ENCODE measurements at places on chromosomes 4 and X.
A peak's percentile ranks its signal among the peaks of the same experiment; 100 is the strongest.

- DNase-seq, result peak; percentile 88
Measured at GRCh38 chr4:85807247-85807950, 332.4 kb downstream of the ARHGAP24 start.

GRCh38 chrX:113947548-113947947, 636.3 kb upstream of the HTR2C start:
- DNase-seq, result no peak

- no peak for DNase-seq
Measured at GRCh38 chrX:103730147-103730795, 19.6 kb downstream of the TMEM31 start.

DNA sequence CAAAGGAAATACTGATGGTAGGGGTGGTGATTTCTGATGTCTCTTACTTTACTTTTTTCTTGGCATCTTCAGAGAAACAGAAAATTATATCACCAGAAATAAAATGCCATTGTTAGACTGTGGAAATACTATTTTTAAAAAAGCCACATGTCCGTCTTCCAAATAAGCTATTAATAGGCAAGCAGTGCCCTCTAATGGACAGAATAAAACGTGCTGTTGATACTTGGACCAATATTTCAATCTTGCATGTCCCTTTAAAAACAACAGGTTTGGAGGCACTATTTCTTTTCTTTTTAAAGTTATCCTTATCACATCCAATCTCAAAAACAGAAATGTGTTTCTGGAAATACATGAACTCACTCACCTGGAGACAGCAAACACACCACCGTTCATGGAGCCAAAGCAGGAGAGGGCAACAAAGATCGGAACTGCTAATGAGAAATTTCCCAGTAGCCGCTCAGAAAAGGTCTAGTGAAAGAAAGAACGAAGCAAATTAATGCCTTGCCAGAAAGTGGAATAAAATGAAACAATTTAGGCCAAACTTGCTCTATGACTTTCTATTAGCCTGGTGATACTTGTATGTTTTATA, 59.2 kb downstream of the SLC7A11 start:
- peak; percentile 67 for DNase-seq

DNA sequence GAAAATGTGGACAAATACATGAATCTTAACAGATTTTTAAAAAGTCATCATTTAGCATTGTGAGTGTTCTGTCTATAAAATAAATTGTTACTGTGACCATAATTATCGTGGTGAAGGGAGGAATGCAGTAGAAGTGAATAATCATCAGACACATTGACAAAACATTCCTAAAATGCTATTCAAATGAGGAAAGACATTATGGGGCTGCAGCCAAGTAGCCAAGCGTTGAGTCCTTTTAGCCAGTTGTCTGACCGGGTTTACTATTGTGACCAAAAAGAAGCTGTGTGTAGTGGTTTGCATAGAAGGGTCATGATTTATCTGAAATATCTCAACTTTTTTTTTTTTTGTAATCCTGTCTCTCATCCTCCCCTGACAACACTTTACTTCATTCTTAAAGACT, 19.5 kb downstream of the WWC2 start:
- DNase-seq, result peak; percentile 96

DNA sequence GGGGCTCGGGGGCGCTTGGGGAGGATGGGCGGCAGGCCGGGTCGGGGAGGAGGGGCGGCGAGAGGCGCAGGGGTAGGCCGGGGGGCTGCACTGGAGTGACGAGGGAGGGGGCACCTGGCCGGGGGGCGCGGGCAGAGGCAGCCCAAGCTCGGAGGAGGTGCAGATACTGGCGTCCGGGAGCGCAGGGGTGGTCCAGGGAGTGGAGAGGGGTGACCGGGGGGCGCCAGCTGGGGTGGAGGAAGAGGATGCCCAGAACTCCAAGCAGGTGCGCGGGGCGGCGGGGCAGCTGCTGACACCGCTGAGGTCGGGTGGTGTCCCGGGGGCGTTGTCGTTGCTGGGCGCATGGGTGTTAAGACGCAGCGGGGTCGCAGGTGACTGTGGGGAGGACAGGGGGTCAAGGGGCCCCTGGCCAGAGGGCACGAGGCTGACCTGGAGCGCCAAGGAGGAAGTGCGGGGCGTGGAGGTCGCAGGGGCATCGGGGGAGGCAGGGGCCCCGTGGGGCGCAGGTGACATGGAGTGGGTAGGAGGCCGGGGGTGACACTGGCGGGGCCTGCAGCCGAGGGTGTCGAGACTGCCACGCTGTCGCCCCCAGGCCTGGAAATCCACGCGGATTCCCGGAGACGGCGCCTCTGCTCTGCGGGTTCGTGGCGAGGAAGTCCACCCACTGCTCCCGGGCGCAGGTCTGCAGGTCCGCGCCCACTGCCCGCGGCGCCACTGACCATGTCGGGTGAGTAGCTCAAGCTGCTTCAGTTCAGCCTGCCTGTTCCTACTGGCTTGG, 928 bp downstream of the GYG2 start:
- no peak for DNase-seq

DNA sequence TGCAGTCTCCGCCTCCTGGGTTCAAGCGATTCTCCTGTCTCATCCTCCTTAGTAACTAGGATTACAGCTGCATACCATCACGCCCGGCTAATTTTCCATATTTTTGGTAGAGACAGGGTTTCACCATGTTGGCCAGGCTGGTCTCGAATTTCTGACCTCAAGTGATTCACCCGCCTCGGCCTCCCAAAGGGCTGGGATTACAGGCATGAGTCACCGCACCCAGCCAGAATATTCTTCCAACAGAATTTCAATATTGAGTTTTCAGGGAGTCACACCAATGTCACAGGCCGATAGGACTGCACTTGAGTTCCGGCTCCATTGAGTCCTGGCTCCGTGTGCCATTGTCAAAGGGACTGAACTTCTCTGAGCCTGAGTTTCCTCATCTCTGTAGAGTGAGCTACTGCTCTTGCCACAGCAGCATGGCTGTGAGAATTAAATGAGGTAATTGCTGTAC, 82.9 kb downstream of the CLCN4 start:
- DNase-seq, result peak; percentile 75

GRCh38 chr4:105686571-105686970, 21.9 kb downstream of the INTS12 start:
- DNase-seq, result no peak

DNA sequence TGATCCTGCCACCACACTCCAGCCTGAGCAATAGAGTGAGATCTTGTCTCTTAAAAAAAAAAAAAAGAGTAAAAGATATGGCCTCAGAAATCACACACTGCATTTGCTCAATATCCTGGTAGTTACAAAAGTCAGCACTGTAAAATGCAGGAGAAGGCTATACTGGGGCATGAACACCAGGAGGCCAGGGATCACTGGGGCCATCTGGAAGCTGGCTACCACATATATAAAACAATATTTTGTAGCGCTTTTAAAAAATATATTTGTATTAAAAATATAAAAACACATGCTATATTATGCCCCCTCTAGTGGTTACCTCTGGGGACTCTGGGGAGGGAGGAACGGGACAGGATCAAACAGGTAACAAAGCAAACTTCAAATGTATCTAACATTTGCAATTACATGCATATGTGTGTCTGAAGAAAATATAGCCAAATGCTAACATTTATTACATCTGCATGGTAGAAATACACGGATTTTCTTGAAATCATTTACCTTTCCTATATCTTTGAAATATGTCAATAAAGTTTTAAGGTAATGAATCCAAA, 4.0 kb downstream of the C4orf46 start:
- DNase-seq, result peak; percentile 45

DNA sequence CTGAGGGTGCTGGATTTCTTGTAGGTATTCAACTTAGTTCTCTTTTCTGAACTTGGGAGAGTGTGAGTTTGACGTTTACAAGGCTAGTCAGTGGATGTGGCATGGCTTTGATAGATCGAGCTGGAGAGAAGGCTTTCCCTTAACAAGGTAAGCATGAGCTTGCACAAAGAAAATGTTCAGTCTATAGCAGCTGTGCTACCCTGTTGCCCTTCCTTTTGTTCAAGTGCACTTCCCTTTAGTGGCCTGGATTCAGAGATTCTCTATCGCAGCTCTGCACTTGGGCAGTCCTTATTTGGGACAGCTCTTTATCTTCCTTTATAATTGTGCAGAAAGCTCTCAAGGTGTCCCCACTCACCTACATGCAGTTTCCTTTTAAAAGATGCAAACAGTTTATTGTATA, 198.0 kb downstream of the ARHGAP24 start:
- DNase-seq, result no peak

GRCh38 chr4:139559089-139559479, 3.1 kb upstream of the SETD7 start:
- no peak for DNase-seq

- DNase-seq, result peak; percentile 82
Measured at GRCh38 chr4:10157478-10158332, 41.1 kb upstream of the WDR1 start.

DNA sequence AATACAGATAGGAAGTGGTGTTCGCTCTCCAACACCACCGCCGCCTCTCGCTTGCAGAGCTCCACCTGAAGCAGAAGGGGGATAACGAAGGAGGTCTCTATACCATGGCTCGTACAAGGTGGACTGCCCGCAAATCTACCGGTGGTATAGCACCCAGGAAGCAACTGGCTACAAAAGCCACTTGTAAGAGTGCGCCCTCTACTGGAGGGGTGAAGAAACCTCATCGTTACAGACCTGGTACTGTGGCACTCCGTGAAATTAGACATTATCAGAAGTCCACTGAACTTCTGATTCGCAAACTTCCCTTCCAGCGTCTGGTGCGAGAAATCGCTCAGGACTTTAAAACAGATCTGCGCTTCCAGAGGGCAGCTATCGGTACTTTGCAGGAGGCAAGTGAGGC, 5.2 kb upstream of the BMP15 start:
- DNase-seq, result no peak

DNA sequence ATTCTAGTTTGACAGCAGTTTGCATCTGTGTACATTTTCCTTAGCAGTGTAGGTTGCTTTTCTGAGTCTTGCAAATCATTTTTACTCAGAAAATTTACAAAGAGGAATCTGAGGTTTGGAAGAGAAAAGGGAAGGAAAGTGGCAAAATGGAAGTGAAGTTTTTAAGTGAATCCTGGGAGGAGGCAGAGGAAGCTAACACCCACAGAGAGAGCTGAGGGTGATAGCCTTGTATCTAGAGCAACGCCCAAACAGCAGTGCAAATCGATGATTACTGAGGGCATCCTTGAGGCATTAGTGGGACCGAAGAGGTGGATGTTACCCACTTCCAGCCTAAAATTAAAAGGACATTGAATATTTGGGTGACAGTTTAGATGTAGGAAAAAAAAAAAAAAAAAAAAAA, 31.8 kb downstream of the KLF3 start:
- no peak for DNase-seq

- DNase-seq, result no peak
Measured at GRCh38 chr4:68465058-68465457, 17.8 kb downstream of the TMPRSS11E start.

- peak; percentile 56 for DNase-seq
Measured at GRCh38 chrX:22135171-22135711, 103.1 kb downstream of the PHEX start.

- no peak for DNase-seq
Measured at GRCh38 chrX:154731184-154731583, 19.7 kb downstream of the GAB3 start.

- DNase-seq, result peak; percentile 37
Measured at GRCh38 chr4:7194251-7195140, 2.2 kb downstream of the SORCS2 start.

GRCh38 chr4:87567191-87567590, 38.0 kb upstream of the SPARCL1 start:
- no peak for DNase-seq

DNA sequence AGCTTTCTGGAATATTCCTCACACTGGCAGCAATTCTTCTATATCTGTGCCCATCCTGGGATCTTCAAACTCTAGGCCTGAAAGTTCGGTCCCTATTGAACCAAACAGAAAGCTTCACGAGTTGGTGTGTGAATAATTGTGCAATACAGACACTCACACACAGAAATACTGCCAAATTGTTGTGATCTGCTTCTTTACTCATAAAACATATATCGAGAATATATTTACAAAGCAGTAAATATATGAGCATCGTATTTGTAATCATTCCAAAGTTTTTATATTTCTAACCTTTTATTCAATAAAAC, 56.6 kb upstream of the BEX4 start:
- no peak for DNase-seq

- DNase-seq, result no peak
Measured at GRCh38 chr4:67691328-67691727, 9.6 kb downstream of the UBA6 start.

DNA sequence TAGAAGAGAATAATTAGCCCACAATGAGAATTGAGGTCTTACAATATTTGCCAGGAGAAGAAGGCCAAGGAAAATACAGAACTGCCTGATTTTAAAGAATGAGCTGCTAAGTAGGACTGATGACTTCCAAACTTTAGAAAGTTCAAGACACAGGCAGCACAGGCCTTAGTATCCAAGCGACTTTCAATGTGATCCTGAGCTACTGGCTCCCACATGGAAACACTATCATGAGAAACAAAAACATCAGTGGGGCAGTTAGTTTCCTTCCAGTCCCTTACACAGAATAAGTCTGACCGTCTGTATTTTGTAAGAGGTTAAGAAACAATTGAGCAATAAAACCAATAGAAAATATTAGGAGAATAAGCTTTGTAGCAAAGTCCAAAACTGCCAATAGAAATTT, 251.4 kb downstream of the COL25A1 start:
- DNase-seq, result no peak

DNA sequence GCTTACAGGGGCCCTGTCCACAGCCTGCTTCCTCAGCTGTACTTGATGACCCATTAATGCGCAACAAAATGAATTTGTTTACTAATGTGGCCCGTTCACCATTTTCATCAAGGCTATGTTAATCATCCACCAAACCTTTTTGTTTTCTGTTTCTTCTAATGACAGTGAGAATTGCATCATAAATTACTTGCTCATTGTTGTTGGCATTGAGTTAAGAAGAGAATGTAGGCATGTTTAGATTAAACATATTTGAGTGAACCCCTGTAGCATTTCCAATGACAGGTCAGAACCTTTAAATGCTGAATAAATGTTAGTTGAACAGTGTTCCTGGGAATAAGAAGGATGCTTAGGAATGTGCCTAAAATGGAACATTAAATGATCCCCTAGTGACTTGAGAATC, 183.4 kb downstream of the SPRY1 start:
- no peak for DNase-seq

- no peak for DNase-seq
Measured at GRCh38 chr4:111595456-111595855, 549.8 kb upstream of the FAM241A start.

DNA sequence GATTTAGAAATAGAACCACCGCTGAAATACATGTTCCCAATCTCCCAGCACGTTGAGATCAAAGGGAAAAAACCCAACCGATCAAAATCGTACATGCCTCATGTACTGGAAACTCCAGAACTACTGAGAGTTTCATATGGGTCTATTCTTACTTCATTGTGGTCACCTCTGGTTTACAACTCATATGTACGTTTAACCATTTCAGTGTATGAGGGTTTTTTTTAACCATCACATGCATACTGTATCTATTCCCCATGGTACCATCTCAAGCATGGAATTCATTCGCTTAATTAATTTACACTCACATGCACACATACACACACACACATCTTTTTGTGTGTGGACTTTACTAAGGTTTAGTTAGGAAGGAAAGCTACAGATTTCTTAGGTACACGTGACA, 46.0 kb upstream of the CLNK start:
- no peak for DNase-seq
